ENCODE measurements at places on chromosomes 16 and 17. TPM values are rescaled to one million over a fixed set of nuclear protein-coding genes. Genes with fewer than 3 reads are reported as not detected.

DNA sequence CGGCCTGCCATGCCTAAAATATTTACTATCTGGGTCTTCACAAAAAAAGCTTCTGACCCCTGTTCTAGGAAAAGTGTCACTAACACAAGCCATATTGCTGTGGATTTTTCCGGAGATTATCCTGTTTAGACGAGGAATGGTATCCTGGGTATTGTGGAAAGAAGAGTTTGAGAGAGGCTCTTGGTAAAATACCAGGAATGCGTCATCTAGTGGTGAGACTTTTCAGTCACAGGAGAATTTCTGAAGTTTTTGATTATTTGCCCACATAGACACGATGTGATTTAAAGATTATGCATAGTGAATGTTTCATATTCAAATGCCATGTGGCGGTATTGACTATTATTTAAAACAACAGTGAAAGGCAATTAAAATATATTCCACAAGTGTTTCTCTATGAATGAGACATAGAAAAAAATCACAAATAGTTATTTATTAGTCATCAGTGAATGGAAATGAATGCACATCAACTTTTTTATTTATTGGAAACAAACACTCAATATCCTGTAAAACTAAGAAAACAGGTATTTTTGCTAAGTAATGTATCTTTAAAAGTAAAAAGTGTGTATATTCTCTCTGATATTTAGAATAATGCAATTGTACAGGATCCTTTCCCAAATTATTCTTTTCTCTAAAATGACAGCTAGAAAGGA is 7.8 kb downstream of the KRT28 start:
- no peaks in the 10 kb centered on the region for H3K36me3 ChIP-seq
- H3K27ac ChIP-seq = no peak overlapping the region
- H3K27me3 ChIP-seq = peaks cover 17% of the 10 kb centered on the region
- H3K4me3 ChIP-seq = no peak overlapping the region
- no peaks in the 10 kb centered on the region for H3K4me1 ChIP-seq

DNA sequence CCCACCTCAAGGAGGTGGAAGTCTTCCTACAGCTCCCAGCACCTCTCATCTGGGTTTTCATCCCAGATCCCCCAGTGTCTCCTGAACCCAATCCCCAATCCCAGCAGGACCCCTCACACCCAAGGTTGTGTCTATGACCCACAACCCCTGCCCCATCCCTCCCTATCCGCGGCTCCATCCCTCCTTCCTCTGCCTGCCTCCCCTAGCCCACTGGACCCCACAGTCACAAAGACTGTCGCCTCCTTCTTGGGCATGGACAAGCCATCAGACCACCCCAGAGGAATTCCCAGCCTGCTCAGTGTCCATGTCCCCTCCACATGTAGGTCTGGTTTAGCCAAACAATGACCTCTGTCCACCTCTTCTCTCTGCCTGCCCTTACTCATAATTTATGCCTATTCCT is 12.3 kb downstream of the CES1 start:
- DNase-seq = no peak
- no peaks in the 10 kb centered on the region for H3K36me3 ChIP-seq
- H3K27ac ChIP-seq = no peak overlapping the region
- H3K4me1 ChIP-seq = no peaks in the 10 kb centered on the region
- no peak overlapping the region for H3K4me3 ChIP-seq

- no peak for DNase-seq
- no peak overlapping the region for H3K27ac ChIP-seq
- H3K27me3 ChIP-seq = no peaks in the 10 kb centered on the region
- no peaks in the 10 kb centered on the region for H3K36me3 ChIP-seq
These were observed 64.2 kb downstream of the BMERB1 start for GRCh38 chr16:15498427-15499175.

The STX1B gene
- 1.6 TPM for total RNA-seq

The NMRAL1 gene
- 42.4 TPM for total RNA-seq

Data from activated B cell treated with CpG ODN at 0.5 μM for 24 hours (primary cell).